Stimulated activated CD4-positive, alpha-beta T cell treated with anti-CD3 and anti-CD28 coated beads, Interleukin-1b, Interleukin-23, amount 100 ng/mL, for 24 hours (primary cell): ENCODE measurements at places on chromosomes 7 and 10.

DNA sequence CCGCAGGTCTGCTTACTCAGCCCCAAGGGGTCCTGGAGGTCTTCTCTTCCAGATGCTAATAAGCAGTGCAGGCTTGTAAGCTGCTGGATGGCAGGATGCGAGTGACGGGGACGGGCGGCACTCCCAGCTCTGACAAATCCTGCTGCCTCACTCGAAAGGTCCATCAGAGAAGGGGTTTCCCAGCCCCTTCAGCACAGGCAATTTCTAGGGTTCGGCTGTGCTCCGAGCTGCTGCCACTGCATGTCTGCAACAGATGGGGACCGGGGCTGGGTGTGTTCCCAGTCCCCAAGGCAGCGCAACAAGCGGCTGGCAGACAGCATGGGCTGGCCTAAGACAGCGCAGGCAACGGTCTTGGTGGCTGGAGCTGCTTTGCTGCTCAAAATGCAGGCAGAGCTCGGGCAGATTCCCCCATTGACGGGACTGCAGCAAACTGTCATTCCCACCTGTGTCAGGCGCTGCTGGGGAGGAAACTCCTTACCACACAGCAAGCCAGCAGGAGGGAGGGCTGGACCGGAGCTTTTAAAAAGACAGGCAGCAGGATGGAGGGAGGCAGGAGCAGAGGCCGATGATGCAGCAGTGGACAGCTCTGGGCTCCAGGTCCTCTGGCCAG, 62.4 kb downstream of the PRKAG2 start:
- no peak for DNase-seq

DNA sequence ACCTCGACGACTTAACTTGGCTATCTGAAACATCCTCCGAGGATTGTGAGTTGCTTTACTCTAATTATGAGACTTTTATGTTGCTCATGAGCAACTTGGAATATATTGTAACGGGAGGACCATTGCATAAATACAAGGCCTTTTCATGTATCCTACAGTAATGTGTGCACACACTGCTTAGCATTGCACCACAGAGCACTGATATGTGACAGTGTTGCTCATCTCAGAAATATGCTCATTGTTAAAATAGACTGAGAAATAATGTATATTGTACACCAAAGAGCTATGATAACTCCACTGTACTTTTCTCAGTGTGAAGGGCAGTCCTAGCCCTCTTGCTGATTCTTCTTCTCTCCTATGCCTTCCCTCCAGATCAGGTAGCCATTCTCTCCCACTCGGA, 102.8 kb upstream of the CDK13 start:
- no peak for DNase-seq

DNA sequence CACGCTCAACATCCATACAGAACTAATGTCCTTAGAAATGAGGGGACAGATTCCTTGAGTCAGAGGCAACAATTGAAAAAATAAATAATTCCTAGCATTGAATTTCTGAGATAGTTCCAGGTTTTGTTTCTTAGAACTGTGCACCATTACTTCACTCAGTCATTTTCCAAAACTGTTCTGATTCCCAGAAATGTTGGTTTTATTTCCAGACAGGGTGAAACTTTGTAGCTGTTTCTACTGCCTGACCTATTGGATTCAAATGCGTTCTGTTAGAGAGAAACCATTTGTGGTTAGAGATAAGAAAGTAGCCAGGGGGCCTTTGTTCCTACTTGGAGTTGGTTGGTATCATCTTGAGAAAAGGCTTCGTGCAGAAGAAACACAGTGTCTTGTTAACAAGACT, 8.1 kb upstream of the DEPP1 start:
- DNase-seq, result no peak

- DNase-seq, result no peak
Observed at GRCh38 chr10:60536529-60537114, 146.9 kb upstream of the ANK3 start.

GRCh38 chr10:76155961-76156360, 724.5 kb downstream of the LRMDA start:
- no peak for DNase-seq

- no peak for DNase-seq
Observed at GRCh38 chr7:42219447-42219846, 17.6 kb downstream of the GLI3 start.
